ENCODE measurements at places on chromosomes 4 and X.

- no peak for DNase-seq
Observed at GRCh38 chr4:68367835-68368234, 17.9 kb upstream of the YTHDC1 start.

DNA sequence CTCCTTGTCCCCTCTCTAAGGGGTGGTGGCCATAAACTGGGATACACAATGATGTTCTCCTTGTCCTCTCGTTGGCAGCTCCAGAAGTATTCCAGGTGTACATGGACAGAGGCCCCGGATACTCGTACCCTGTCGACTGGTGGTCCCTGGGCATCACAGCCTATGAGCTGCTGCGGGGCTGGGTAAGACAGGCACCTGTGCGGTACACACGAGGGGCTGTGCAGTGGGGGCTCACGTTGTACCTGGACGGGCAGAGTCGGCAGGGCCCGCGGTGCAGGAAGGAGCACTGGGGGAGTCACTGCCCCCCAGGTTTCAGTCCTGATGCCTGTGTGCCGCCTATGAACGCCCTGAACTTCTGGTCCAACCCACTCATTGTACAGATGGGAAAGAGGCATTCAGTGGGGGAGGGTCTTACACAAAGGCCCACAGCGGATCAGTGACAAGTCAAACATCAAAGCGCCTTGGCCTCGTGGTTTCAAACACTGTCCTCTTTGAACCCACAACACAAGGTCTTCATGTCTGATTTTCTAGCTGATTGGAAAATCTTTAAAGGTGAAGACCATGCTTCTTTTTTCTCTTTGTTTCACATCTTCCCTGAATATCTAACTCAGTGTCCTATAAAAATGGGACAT is 261.6 kb downstream of the EVC2 start:
- DNase-seq, result no peak

- DNase-seq, result no peak
Observed at GRCh38 chr4:151876381-151876988, 115.7 kb upstream of the GATB start.

- no peak for DNase-seq
Observed at GRCh38 chr4:69057620-69058409, 38.5 kb upstream of the UGT2B7 start.

DNA sequence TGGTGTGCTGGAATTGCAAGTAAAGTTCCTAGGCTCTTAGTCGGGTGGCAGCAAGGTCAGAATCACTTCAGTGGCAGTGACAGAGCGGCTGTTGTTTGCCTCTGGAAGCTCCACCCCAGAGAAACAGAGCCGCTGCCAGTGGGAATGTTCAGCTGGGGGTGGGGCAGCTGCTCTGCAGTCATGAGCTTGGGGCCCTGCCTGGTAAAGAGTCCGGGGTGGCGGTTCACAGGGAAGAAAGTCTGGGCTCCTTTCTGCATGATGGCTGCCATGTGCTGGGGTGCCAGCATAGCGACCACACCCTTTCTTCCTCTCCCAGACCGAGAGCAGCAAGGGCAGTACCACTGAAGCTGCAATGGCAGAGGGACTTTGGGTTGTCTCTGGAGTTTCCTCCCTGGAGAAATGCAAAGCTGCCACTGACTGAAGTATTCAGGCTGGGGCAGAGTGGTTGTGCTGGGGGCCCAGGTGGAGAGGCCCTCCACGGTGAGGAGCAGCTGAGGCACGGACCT is 108.8 kb upstream of the CENPE start:
- DNase-seq, result no peak

- no peak for DNase-seq
Observed at GRCh38 chr4:90084967-90085295, 42.3 kb upstream of the CCSER1 start.

DNA sequence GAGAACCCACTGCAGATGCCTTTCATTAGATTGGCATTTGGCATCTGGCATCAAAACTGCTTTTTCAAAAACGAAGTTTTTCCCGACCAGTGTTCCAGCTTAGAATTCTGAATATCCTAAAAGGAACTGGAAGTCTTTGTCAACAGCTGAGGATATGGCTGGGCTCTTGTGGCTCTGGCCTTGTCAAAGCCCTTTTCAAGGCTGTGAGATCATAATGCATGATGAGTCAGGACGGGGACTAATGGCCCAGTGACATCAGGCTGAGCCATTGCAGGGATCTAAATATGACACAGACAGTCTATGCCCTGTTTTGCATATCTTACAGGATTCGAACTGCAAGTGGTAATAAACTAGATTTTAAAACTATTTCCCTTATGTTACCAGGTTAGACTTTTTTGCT is 306.4 kb downstream of the PTTG2 start:
- no peak for DNase-seq

DNA sequence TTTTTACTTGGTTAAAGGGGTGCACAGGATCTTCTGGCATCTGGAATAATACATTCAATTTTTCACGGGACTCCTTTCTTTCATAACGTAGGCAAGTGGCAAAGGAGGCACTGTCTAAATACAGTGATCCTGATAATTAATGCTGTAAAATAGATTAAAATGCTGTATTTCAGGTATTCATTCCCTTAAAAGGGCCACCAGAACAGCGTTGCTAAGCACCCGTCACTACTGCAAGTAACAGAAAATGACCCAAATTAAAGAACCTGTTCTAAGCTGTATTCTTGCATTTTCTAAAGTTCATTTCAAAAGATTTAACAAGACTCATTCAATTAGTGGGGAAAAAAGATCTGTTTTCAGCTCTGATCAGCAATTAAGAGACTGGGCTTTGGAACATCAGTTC is 208.2 kb downstream of the TENM3 start:
- no peak for DNase-seq

GRCh38 chr4:118823471-118823870 is 12.5 kb downstream of the SEC24D start:
- no peak for DNase-seq

GRCh38 chr4:95013236-95013635 is 255.5 kb downstream of the BMPR1B start:
- no peak for DNase-seq

DNA sequence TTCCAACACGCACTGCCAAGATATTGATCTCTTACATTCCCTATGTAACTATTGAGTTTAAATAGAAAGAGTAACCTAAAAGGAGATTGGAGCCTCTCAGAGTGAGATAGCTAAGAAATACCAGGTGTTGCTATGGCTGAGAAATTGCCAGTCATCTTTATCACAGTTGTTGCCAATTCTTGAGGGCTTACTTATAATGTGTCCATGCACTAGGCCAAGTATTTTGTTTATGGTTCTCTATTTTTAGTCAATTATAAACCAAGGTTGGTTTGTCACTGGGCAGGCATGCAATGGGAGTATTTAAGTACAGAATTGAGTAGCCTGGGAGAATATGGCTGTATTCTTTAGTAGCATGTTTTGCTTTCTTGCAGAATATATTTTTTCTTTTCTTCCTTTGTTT is 201.6 kb downstream of the TEX13A start:
- DNase-seq, result no peak

GRCh38 chr4:118032691-118033090 is 1.6 kb upstream of the NDST3 start:
- DNase-seq, result no peak

- DNase-seq, result no peak
Observed at GRCh38 chr4:1227816-1228215, 21.1 kb downstream of the CTBP1 start.

DNA sequence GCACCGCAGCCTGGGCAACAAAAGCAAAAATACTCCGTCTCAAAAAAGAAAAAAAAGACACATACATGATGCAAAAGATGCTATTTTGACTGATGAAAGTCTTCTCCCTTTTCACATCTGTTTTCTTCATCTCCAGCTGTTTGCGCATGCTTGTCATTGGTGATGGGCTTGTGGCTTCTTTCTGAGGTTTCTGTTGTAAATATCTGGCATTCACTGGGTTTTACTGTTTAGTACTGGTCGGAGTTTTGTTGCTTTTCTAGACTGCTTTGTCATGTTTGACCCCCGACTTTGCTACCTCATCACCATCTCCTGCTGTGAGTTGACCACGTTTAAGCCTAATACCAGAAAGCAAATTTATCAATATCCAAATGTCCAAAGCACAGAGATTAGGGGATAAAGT is 34.4 kb downstream of the PTCHD1 start:
- DNase-seq, result no peak

DNA sequence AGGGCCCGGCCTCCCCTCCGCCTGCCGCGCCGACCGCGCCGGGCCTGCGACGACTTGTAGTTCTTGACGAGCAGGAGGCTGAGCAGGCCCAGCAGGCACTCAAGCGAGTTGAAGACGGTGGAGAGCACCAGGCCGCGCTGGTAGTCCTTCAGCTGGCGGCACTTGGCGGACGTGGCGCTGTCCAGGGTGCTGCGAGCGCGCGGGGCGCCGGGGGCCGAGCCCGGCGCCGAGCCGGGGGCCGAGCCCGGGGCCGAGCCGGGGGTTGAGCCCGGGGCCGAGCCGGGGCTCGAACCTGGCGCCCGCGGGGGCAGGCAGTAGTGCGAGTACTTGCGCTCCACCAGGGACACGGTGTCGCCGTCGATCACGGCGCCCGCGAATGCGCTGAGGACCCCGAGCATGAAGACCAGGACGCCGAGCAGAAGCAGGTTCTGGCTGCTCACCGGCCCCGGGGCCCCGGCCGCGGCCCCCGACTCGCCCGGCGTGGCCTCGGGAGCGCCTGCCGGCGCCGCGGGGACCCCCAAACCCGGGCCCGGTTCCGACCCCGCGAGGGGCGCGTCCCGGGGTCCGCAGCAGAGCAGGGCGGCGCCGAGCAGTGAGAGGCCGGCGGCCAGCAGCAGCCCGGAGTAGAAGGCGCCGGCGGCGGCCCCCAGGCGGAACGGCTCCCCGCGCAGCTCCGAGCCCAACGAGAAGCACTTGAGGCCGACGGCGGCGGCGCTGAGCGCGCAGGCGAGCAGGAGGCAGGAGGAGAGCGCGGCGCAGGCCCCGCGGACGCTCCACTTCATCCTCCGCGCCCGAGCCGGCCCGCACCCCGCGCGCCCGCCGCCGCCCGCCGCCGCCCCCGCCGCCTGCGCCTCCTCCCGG is 584 bp downstream of the TMEM271 start:
- DNase-seq, result no peak

DNA sequence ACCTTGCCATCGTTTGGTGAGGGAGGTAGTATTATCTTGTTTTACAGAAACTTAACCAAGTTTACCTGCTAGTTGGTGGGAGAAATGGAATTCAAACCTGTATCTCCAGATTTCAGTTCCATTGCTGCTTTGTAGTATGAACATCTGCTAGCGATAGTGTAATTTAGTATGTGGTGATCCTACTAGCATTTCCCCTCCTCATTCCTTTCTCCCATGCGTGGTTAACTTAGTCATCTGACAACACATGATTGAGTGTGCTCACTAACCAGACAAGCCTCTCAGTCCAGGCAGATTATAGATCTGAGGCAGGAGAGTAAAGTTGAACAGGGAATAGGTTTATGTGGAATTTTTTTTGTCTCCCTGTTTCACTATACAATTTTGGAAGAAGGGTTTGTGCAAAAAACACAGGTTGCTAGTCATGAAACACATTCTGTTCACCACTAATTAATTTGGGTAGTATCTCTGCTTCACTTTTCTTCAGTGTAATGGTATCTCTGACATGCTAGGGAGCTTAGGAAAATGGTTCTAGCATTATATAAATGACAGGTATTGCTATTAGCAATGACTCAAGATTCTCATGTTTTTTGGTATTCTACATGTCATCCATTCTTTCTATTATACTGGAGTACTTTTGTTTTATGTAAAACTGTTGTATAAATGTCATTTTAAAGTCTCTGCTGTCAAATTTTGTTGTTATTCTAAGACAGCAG is 21.7 kb downstream of the RBPJ start:
- no peak for DNase-seq

DNA sequence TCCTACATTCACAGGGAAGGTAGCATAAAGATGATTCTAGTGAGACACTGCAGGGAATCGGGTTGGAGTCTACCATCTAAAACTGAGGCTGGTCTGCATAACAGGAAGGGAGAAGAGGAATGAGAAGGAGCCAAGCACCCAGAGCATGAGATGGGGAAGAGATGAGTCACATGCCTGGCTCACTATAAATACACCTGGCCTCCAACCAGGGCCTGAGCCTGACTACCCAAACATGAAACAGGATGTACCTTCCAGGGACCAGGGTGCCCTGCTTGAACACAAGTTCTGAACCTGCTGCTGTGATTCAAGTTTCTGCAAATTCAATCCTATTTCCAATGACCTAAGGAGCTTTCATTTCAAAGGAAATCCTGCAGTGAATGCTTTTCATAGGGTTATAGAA is 24.9 kb downstream of the CD99L2 start:
- DNase-seq, result no peak

DNA sequence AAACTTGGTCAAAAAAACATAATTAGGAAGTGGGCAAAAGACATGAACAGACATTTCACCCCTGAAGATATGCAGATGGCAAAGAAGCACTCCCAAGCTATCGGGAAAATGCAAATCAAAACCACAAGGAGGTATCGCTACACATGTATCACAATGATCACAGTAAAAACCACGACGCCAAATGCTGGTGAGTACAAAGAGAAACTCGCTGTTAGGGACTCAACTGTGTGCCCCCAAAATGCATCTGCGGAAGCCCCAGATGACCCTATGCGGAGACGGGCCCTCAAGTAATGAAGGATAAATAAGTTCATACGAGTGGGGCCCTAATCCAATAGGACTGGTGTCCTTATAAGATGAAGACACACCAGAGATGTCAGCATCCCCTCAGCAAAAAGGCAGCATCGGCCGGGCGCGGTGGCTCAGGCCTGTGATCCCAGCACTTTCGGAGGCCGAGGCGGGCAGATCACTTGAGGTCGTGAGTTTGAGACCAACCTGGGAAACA is 10.2 kb downstream of the GAK start:
- DNase-seq, result no peak

- no peak for DNase-seq
Observed at GRCh38 chr4:67697860-67698687, 2.9 kb downstream of the UBA6 start.

- no peak for DNase-seq
Observed at GRCh38 chrX:139091066-139091465, 379.5 kb upstream of the FGF13 start.

GRCh38 chr4:128775477-128775876 is 34.0 kb upstream of the JADE1 start:
- no peak for DNase-seq

DNA sequence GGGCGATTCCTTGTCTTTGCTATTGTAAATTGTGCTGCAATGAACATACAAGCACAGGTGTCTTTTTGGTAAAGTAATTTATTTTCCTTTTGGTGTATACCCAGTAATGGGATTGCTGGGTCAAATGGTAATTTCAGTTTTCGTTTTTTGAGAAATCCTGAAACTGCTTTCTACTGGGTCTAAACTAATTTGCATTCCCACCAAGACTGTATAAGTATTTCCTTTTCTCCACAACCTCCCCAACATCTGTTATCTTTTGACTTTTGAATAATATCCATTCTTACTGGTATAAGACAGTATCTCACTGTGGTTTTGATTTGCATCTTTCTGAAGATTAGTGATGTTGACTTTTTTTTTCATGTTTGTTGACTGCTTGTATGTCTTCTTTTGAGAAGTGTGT is 2506.0 kb downstream of the PCDH7 start:
- DNase-seq, result no peak

GRCh38 chr4:44927399-44928380 is 201.3 kb upstream of the GNPDA2 start:
- no peak for DNase-seq

DNA sequence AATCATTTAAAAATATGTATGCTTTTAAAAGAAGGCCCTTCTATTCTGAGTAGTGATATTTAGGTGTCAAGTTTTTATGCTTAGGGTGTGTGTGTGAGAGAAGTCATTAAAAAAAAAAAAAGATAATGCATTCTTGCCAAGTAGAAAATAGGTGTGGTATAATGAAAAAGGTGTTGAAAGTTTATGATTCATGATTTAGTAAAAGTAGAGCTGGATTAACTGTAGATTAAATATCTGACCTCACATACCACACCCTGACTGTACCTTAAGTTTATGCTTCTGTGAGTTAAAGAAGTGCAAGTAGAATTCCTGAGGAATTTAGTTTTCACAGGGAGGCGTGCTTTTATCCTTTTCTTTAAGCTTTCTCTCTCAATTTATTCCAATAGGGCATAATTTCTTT is 71.1 kb downstream of the BMPR1B start:
- DNase-seq, result no peak

All from activated gamma-delta T cell treated with anti-CD3 and anti-CD28 coated beads, Interleukin-2, amount 50 U/mL, for 16 hours (primary cell).